ENCODE measurements at places on chromosomes 6 and 20. TPM values are rescaled to one million over a fixed set of nuclear protein-coding genes. Genes with fewer than 3 reads are reported as not detected.

ANKRD6 gene
- total RNA-seq: 2.9 TPM

- no peaks in the 10 kb centered on the region for H3K27me3 ChIP-seq
- H3K27ac ChIP-seq: peak overlapping the region; percentile 32
- H3K4me1 ChIP-seq: peaks cover 8% of the 10 kb centered on the region
- DNase-seq: peak; percentile 78
- H3K36me3 ChIP-seq: no peaks in the 10 kb centered on the region
- H3K4me3 ChIP-seq: no peak overlapping the region
Measured at GRCh38 chr20:3420211-3420707, 12.8 kb upstream of the DNAAF9 start.

GRCh38 chr6:130183271-130184222, 39.2 kb downstream of the SAMD3 start:
- peaks cover 13% of the 10 kb centered on the region for H3K36me3 ChIP-seq
- peak overlapping the region; percentile 60 for H3K4me3 ChIP-seq
- peak overlapping the region; percentile 85 for H3K27ac ChIP-seq
- peaks cover 43% of the 10 kb centered on the region for H3K4me1 ChIP-seq
- peak; percentile 51 for DNase-seq
- no peaks in the 10 kb centered on the region for H3K27me3 ChIP-seq

DNA sequence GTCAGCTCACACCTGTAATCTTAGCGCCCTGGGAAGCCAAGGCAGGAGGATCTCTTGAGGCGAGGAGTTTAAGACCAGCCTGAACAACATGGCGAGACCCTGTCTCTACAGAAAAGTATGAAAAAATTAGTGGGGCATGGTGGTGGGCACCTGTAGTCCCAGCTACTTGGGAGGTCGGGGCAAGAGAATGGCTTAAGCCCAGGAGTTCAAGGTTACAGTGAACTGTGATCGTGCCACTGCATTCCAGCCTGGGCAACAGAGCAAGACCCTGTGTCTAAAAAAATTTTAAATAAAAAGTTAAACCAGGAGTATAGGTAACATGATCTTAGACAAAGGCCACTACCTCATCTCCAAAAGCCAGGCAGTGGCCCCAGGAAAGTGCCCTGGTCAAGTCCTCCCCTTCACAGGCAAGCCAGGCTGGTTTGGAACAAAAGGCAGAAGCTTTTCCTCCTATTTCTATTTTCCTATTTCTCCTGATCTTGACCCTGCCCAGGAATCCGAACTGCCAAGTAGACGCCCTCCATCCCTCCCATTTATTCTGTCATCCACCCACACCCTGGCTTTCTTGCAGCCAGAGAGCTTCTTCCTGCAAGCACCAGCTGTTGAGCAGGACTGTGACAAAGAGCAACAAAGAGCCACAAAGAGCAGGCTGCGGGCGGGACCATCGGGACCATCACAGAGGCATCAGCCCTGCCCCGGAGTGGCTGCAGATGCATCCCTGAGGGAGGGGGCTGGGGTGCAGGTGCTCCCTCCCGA, 149.9 kb upstream of the AFDN start:
- no peak for DNase-seq
- H3K36me3 ChIP-seq: peaks cover 5% of the 10 kb centered on the region
- no peak overlapping the region for H3K4me3 ChIP-seq
- H3K4me1 ChIP-seq: no peaks in the 10 kb centered on the region
- H3K27me3 ChIP-seq: peaks cover 54% of the 10 kb centered on the region

PPP1R11 gene
- 47.8 TPM for total RNA-seq

DNA sequence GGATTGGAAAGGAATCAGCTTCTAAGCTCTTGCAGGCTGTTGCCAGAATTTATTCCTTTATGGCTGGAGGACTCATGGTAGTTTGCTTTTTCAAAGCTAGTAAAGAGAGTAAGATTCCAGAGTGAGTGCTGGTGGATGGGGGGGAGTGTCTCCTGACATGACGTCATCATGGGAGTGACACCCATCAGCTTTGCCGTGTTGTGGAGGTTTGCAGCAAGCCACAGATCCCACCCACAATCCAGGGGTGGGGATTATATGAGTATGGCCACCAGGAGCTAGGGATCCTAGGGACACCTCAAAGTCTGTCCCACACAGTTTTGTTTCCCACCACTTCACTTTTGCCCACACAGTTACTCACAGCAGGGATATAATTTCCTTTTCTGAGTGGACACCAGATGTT, 28.7 kb upstream of the PMEPA1 start:
- no peak overlapping the region for H3K27ac ChIP-seq
- H3K27me3 ChIP-seq: peaks cover 10% of the 10 kb centered on the region
- DNase-seq: no peak
- H3K36me3 ChIP-seq: no peaks in the 10 kb centered on the region
- H3K4me1 ChIP-seq: no peaks in the 10 kb centered on the region

- peaks cover 2% of the 10 kb centered on the region for H3K27me3 ChIP-seq
- H3K27ac ChIP-seq: no peak overlapping the region
- H3K36me3 ChIP-seq: peaks cover 7% of the 10 kb centered on the region
- no peak for DNase-seq
- H3K4me3 ChIP-seq: no peak overlapping the region
- peaks cover 25% of the 10 kb centered on the region for H3K4me1 ChIP-seq
Measured at GRCh38 chr20:45341579-45341938, 6.7 kb downstream of the SDC4 start.

PDRG1 gene
- total RNA-seq: 12.8 TPM

RGS17 gene
- total RNA-seq: not detected

DNA sequence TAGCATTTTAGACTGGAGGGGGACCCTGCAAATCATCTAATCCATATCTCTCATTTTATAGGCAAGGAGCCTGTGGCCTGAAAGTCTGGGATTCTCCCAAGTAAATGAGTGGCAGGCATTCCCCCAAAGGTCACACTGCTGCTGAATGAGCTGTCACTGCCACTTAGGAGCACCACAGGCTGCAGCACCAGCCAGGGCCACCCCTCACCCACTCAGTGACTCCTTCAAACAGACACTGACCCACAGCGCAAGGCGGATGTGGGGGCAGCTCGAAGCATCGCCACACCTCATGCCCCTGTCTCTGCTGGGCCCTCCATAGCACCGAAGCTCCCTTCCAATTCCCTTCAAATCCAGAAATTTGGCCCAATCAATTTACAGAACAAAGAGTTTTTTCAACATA, 119.9 kb upstream of the ARID1B start:
- no peak for DNase-seq
- H3K27me3 ChIP-seq: no peaks in the 10 kb centered on the region
- H3K4me3 ChIP-seq: no peak overlapping the region
- no peaks in the 10 kb centered on the region for H3K36me3 ChIP-seq

DNA sequence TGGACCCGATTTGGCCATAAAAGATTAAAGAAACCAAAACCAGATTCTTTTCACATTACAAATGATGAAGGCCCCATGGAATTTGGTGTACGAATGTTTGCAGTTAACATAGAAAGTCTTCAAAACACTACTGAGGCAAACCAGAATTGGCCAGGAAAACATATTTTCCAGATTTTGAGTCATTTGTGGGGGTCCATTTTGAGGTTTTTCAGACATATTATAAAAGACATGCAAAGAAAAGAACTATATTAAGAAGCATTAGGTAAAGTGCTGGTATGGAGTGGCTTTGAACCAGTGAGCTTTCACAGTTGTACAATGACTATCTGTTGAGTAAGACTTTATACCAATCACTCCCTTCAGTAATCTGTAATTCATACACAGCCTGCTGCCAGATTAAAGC, 168.9 kb upstream of the COL21A1 start:
- no peak overlapping the region for H3K4me3 ChIP-seq
- no peaks in the 10 kb centered on the region for H3K4me1 ChIP-seq
- H3K36me3 ChIP-seq: no peaks in the 10 kb centered on the region
- no peak for DNase-seq
- H3K27me3 ChIP-seq: no peaks in the 10 kb centered on the region
